ENCODE measurements at places on chromosomes 16 and 17.

DNA sequence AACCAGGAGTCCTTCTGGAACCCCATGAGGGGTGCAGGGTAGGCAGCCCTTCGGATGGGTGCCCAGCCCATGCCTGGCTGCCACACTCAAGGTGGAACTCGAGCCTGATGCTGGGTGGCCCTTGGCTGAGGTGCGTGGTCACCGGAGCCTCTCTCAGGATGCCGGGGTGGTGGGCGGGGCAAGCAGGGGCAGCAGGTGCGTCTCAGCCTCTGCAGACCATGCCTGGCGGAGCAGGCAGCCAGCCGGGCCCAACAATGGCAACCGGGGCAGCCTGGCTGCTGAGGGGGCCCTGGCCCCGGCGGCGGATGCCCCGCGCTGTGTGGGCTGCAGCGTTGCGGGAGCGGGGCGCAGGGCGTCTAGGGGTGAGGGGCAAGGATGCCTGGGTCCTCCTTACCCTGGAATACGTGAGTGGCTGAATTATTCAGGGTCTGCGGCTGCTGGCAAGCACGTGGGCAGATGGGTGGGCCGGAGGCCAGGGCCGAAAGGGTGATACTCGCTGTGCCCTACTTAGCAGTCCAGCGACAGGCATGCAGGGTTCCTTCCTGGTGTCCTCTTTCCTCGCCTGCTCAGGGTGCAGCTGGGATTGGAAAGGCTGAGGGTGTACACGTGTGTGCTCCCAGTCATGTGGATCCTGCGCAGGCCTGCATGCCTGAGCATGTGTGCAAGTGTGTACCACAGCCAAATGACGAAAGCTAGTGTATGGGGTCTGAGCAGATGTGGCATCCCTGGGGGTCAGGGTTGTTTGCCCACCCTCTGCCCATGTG lies 14.6 kb downstream of the MYO15A start:
- no peak for DNase-seq

DNA sequence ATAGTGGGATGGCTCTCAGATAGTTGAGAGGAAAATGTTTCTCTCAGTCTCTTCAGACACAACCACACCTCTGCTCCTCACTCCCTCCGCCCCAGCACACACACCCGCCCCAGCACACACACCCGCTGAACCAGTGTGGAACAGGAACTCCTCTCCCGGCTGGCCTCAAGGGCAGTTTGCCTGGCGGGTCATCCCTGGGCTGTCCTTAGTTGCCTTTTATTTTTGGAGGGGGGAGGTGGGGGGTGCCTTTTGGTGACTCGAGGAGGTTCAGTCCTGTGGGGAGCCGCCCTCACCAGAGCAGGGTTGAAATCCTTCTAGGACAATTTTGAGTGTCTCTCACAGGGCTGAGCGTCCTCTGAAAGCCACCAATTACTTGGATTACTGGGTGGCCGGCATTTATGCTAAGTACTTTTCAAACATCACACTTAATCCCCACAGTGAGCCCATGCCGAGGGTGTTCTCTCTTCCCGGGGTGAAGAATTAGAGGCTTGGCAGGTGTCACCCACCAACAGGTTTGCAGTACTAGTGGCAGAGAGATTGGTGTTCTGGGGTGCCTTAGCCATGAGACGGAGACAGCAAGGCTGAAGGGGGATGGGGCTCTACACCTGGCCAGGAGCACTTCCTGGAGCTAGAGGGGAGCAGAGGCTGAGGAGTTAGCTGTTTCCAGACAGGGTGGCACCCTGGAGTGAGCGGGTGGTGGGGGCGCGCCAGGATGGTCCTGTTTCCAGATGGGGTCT lies 2.8 kb downstream of the RASD1 start:
- no peak for DNase-seq

- DNase-seq = no peak
Observed at GRCh38 chr16:88872650-88873331, 6.3 kb upstream of the PABPN1L start.

DNA sequence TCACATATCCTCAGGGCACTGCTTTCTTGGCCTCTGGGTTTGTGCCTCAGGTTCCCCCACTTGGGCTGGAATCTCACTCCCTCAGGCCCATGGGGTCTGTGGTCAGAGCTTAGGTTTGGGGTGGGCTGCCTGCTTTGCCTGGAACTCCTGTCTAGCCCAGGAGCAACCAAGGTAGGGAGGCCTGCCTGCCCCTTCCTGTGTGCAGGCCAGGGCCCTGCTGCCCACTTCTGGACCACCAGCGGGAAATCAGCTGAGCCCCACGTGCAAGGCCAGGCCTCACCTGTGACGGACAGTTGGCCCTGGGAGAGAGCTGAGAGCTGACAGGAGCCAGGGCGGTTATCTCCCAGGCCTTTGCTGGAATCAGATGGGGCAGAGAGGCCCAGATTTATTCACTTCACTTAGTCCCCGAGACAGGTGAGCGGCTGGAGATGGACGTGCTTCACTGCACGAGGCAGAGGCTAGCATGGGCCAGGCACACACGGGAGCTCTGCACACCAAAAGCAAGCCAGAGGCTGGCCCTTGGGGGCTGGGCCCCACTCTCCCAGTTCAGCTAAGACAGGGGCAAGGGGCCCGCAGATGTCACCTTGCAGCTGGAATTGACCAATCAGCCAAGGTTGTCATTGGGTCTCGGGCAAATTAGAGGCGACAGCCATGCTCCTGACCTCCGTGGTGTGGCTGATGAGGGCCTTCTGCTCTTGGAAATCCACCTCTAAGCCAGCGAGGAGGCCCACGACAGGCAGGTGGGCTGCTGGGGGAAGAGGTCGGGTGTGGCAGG lies 49.9 kb upstream of the DOC2B start:
- no peak for DNase-seq

GRCh38 chr17:56919717-56920116 lies 5.9 kb upstream of the TRIM25 start:
- no peak for DNase-seq

GRCh38 chr16:67028167-67028695 lies 718 bp upstream of the CBFB start:
- no peak for DNase-seq

DNA sequence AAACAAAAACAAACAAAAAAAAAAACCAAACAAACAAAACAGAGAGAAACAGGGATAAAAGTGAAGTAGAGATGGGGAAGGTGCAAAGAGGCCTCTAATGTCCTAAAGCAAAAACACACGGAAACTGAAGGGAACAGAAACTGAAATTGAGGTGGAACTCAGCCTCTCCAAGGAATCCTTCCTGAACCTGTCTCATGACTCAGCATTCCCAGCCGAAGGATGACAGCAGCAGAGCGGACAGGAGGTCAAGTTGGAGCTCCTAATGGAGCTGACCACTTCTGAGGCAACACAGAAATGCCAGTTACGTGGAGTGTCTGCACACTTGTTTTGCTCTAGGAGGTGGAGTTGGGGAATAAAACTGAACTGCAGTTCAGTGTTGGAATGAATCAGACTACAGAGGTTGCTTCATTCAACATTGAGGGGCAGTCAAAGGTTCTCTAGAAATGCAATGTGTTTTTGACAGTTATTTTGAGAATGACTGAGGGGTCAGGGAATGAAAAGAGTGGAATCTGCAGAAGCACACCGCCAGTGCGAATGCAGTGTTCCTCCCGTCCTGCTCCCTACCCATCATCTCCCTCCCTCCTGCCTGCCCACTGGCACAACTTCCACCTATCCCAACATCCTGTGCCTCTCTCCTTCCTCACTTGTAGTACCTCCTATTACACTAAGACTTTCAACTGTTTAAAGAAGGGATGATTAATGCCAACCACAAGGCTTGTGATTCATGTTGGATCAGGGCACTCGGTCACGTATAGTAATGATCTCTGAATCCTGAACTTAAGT lies 6.3 kb downstream of the UBE2O start:
- DNase-seq = no peak

DNA sequence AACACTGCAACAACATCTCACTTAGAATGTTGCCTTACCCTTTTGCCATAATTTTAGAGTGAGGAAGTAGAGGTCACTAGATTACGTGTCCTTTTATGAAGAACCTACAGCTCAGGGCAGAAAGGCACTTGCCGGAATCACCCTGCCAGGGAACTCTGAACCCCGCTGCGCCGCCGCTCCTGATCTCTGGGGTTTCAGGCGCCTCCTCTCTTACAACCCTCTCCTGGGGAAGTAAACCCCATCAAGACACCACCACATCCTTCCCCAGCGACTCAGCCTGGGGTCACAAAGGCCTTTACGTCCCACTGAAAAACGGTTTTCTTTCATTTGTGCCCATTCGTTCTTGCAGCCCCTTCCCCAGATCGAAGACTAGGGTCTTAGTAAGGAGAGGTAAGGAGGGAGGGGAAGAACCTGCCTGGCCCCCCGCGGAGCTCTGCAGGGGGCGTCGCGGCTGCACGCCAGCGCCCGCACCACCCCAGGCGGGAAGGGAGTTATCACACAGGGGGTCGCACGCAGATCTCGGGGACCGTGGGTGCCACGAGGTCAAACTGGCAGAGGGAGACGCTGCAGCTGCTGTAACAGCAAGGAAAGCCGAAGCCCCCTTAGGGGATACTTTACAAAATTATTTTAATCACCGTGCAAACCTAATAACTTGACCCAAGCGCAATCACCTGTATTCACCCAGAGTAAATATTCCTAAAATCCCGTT lies 1.0 kb upstream of the HLF start:
- no peak for DNase-seq

DNA sequence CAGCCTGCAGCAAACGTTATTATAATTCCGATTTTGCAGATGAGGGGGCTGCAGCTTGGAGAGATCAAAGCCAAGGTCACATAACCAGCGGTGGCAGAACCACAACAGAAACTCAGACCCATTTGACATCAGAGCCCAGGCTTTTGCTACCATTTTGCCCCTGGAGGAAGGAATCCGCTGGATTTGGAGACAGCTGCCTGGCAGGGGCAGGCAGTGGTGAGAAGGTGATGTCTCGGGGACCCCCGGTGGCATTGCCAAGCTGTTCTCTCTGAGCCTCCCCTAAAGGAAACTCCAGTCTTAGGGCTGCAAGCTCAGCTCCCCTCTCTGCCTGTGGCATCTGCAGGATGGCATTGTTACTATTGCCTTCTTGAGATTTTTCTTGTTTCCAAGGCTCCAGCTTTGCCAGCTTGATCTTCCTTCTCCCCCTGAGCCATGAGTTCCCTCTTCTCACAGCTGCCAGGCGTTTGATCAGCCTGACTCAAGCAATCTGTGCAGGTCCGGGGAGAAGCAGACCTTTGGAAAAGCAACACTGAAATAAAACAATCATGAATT lies 40.8 kb downstream of the AIPL1 start:
- DNase-seq = no peak

GRCh38 chr17:45229681-45230409 lies 8.2 kb downstream of the FMNL1 start:
- DNase-seq = no peak

GRCh38 chr17:47905221-47905733 lies 9.2 kb downstream of the SP2 start:
- DNase-seq = no peak

GRCh38 chr17:42517516-42517915 lies 18.5 kb upstream of the NAGLU start:
- peak; percentile 71 for DNase-seq

DNA sequence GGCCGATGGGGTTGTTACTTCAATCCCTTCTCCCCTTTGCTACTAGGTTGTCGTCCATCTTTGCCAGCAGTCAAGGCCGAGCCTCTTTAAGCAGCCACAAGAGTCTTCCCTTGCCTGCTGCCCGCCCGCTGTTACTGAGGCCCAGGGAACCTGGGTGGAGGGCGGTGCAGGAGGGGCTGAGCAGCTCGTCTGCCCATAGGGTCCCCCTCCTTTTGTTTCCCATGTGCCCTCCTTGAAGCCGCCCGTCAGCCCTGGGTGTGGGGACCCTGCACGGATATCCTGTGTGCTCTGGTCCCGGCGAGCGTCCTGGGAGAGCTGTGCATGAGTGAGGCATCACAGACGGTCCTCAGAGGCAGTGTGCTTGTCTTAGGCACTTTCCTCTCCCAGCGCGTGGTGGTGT lies 37.9 kb upstream of the CAPN15 start:
- no peak for DNase-seq

DNA sequence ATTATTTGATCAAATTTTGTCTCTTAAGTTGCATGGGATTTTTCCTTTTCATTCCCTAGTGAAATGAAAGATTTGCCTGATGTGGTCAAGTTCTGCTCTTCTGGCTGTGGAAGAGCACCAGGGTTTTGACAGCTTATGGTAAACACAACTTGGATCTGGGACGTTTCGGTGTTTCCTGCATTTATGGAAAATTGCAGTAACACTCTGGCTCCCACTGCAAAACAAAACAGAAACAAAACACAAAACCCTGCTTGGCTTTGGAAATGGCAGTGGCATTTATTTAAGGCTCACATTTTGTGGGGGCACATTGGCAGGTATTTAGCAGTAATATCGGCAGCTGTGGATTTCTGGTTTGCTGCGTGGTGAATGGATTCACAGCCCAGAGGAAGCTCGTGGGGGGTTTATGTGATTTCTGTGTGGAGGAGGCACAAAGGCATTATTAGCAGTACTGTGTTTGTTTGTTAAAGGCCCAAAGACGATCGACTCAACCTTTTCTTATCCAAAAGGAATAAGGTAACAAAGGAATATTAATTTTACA lies 377.8 kb downstream of the SNX29 start:
- DNase-seq = no peak

DNA sequence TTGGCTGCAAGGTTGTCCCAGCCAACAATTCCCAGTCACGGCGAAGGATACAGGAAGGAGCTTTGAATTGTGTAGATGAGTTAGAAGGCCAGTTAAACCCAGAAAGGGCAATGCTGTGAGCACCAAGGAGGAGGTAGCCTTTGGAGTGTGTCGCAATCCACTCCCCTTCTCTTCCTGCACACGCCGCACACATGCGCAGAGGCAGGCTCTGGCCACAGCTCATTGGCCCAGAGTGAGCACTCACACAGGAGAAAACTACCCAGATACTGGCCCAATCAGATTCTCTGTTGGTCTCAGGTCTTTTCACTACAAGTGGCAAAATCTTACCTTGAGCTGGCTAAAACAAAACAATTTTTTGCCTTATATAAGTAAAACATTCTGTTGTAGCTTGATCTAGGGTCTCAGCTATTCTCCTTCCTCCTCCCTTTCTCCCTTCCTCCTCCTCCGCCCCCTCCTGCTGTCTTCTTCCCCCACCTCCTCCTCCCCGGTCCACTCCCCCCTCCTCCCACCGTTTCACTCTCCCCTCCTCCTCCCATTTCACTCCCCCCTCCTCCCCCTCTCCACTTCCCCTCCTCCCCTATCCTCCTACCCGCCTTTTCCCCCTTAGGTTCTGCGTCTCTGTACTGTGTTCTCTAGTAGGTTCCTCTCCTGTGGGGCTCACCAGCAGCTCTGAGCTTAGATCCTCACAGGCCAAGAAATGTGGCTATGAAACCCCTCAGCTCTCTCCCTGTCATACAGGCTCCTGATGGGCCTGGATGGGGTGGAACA lies 344.9 kb downstream of the CPPED1 start:
- peak; percentile 46 for DNase-seq

GRCh38 chr17:61412143-61412859 lies 12.7 kb downstream of the TBX2 start:
- peak; percentile 42 for DNase-seq

GRCh38 chr17:67509390-67510287 lies 132.6 kb downstream of the PITPNC1 start:
- DNase-seq = no peak

- DNase-seq = no peak
Observed at GRCh38 chr17:71937914-71938313, 182.9 kb upstream of the SOX9 start.

All from thymus (tissue), 14 donors.